MM.1S (cell line): ENCODE measurements at places on chromosomes 4 and X.
A peak's percentile ranks its signal among the peaks of the same experiment; 100 is the strongest.

- no peak for DNase-seq
Measured at GRCh38 chr4:184145596-184145995, 72.1 kb downstream of the ENPP6 start.

GRCh38 chr4:115711575-115711974, 598.2 kb upstream of the NDST4 start:
- peak; percentile 10 for DNase-seq

GRCh38 chr4:165928601-165929000, 55.6 kb downstream of the TLL1 start:
- DNase-seq, result no peak

DNA sequence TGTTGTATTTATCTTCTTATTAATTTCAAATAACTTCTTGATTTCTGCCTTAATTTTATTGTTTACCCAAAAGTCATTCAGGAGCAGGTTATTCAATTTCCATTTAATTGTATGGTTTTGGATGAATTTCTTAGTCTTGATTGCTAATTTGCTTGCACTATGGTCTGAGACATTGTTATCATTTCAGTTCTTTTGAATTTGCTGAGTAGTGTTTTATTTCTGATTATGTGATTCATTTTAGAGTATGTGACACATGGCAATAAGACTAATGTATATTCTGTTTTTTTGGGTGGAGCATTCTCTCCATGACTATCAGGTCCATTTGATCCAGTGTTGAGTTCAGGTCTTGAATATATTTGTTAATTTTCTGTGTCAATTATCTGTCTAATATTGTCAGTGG, 236.7 kb downstream of the EDA2R start:
- no peak for DNase-seq

DNA sequence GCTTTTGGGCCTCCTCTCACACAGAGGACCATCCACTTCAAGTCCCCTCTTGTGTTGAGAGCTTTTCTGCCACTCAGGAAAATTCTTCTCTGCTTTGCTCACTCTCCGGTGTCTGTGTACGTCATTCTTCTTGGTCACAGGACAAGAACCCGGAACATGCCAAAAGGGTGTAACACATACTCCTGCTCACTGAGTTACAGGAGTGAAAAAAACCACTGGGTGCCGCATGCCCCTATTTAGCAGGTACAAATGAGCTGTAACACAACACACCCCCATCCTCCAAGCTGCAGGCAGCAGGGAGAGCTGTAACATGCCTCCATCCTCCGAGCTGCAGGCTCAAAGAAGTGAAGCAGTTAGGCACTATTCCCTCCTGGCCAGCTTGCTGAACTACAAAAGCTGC, 13.0 kb upstream of the CXCL2 start:
- no peak for DNase-seq

- DNase-seq, result no peak
Measured at GRCh38 chrX:115616943-115617563, 56.1 kb downstream of the PLS3 start.

GRCh38 chr4:12122316-12122715, 693.6 kb upstream of the HS3ST1 start:
- DNase-seq, result no peak

GRCh38 chr4:16194214-16194613, 32.1 kb downstream of the TAPT1 start:
- DNase-seq, result no peak

DNA sequence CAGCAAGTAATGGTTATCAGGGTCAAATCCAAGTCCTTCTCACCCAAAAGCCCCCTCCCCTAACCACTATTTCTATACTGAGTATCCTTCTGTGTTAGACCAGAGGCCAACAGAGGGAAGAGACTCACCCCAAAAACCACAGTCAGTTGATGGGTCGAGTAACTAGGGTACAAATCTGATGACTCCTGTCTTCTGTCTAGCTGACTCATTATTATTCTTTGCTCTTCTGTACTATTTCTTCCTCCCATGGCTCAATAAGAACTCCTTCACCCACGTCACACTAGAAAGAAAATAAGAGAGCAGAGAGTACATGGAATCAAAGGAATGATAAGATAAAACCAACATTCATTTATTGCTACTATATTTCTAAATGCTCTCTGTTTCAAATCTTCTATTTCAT, 2.0 kb downstream of the RAB40A start:
- no peak for DNase-seq

- peak; percentile 37 for DNase-seq
Measured at GRCh38 chrX:16695079-16695676, 17.3 kb downstream of the CTPS2 start.

DNA sequence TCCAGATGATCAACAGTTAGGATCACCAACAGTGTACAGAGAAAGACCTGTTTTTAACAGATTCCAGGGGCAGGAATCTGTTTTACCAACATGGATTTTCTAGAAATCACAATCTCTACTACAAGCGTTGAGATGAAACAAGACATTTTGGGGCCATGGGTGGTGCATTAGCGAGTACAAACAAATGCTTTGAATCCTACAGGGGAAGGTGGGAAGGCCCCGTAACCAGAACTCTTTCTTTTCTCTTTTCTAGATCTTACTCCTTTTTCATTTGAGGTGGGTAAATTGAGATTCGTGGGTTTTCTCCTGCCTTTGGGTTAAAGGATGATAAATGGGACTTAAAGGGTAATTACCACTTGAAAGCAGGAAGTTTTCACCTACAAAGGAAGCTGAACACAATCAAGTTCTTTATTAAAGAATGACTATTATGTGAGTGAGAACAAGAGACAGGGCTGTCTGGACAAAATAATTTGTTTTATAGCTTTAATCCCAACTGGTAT, 189.9 kb upstream of the ANXA3 start:
- no peak for DNase-seq

GRCh38 chr4:77817304-77818072, 1.7 kb downstream of the CNOT6L start:
- DNase-seq, result peak; percentile 78

GRCh38 chr4:184275766-184276165, 58.1 kb upstream of the ENPP6 start:
- no peak for DNase-seq

DNA sequence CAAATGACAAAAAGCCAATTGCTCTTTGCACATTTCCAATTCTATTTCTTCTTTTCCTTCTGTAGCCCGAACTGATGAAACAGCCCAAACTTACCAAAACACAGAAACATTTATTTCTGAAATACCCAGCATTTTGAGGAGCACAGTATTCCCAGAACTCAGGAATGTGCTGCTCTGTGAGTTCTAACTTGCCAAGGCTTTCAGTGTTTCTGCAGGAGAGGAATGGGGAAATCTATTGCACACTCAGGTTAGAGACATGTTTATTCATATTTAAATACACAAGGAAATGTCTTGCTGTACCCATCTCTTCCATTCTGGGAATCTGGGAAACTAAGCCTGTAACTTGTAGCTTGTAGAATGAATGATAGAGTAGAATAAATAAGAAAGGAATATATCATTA, 10.7 kb downstream of the TMPRSS11D start:
- no peak for DNase-seq

DNA sequence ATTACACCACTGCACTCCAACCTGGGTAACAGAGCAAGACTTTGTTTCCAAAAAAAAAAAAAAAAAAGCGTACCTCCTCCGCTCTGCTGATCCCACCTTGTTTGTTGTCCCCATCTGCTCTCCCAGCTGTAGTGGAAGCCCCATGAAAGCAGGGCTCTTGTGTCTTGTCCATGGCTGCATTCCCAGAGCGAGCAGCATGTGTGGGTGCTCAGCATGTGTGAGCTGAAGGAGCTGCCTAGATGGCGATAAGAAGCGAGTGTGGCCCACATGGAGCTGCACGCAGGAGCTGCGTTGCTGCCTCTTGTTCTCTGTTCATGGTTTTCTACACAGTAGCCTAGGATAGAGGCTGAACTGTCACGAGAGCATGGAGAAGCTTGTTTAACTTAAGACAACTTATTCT, 12.4 kb downstream of the NSD2 start:
- no peak for DNase-seq
